Activated T-helper 1 cell treated with anti-CD3 and anti-CD28 coated beads, Interleukin-2, amount 50 U/mL, for 16 hours (primary cell): ENCODE measurements at places on chromosomes 1 and 21.

- no peak for DNase-seq
Measured at GRCh38 chr1:208080396-208081286, 163.5 kb downstream of the PLXNA2 start.

DNA sequence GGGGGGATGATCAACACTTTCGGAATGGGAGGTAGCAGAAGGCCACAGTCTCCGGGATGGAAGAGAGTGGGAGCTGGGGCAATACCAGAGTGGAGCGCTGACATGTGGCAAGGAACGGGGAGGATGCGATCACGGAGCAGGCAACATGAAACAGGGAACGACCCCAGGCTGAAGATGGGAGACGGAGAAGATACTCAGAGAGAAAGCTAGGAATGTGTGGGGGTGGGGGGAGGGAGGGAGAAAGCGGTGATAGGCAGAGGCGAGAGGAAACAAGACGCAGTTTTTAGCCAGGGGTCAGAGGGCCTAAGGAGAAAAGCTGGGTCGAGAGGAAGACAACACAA, 577 bp downstream of the RAB3GAP2 start:
- DNase-seq, result no peak

DNA sequence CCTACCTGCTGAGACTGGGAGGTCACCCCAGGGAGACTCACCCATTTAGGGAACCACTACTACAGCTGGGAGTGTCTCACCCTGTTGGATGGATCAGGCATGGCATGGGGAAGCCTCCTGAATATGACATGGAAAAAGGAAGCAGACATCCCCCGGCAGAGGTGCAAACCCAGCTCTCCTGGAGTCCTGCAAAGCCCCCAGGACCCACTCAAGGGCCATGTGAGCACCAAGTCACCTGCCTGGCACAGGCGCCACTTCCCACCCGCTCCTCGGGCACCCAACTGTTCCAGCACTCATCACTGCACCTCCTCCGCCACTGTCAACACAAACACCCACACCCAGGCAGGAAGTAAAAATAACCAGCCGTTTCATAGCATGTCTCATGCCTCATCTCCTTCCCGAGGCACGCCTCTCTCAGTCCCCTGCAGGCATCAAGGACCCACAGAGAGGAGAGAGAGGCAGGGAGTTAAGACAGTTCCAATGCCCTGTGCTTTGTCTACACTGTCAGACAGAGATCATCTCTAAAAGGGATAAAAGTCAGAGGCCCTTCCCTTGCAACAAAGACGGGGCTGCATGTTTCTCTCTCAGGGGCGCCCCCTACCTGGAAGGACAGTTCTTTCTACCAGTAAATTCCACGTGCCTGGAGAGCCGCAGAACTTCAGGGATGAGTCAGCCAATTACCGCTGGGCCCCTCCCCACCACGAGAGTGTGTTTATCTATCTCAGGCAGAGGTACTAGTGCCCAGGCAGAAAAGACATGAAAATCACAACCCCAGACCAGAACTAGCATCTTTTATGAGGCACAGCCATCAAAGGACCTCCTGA, 150.1 kb upstream of the SOD1 start:
- DNase-seq, result peak; percentile 36

DNA sequence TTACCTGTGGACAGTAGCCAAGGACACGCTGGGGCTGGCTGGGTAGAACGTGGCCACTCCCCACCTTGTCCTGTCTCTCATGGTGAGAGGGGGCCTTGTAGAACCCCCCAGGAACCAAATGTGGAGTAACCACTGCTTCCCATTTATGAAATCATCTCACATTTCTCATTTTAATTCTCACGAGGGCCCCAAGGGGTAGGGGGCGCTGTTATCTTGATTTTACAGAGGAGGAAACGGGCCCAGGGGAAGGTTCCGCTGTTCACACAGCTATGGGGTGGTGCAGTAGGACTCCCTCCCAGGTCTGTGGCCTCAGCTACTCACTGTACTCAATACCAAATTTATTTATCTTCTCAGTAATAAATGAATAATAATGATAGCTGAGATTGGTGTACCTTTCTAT, 5.5 kb downstream of the SMPDL3B start:
- peak; percentile 55 for DNase-seq

GRCh38 chr21:42479582-42479981, 16.4 kb downstream of the RSPH1 start:
- DNase-seq, result no peak
